IPS DF 19.7 (cell line): ENCODE measurements at places on chromosomes 7 and 10.

GRCh38 chr7:16129431-16130110 is 291.8 kb downstream of the CRPPA start:
- no peak for DNase-seq

DNA sequence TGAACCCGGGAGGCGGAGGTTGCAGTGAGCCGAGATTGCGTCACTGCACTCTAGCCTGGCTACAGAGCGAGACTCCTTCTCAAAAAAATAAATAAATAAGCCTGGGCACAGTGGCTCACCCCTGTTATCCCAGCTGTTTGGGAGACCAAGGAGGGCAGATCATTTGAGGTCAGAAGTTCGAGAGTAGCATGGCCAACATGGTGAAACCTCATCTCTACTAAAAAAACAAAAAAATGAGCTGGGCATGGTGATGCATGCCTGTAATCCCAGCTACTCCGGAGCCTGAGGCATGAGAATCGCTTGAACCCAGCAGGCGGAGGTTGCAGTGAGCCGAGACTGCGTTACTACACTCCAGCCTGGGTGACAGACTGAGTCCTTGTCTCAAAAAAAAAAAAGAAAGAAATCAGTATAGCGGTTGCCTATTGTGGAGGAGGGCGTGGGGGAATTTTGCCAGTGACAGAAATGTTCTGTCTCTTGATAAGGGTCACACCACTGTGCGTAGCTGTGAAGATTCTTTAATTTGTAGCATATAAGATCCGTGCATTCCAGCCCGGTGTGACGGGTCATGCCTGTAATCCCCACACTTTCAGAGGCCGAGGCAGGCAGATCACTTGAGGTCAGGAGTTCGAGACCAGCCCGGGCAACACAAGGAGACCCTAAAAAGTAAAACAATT is 17.9 kb upstream of the EIF3B start:
- no peak for DNase-seq

DNA sequence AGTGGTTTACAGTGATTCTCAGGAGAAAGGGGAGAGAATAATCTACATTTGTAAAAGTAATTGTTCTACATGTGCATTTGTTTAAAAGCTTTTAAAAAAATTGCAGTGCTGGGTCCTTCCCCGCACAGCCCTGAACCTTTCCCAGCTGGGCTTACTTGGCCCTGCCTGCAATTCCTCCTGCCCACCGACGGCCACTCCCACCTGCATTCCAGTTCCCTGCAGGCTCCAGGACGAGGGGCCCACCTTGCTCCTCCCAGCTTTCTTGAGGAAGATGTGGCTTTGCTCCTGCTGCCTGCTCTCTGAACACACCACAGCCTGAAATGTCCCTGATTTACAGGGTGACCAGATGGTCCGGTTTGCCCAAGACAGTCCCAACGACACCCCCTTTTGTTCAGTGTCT is 222.7 kb downstream of the PRPF18 start:
- no peak for DNase-seq

DNA sequence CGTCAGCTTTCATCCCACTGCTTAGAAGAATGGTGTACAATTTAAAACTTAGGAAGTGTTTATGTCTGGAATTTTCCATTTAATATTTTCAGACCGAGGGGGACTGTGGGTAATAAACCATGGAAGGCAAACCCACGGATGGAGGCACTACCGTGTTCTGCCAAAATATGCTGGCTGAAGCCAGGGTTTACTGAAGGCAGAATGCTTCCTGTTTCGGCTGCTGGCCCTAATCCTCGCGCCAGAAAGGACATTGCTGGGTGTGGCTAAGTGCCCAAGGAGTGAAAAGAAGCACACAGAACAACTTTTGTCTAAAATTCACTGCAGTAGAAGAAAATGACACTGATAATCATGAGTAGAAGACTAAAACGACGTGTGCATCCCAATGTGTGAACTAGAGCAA is 32.3 kb downstream of the PITRM1 start:
- DNase-seq, result no peak

DNA sequence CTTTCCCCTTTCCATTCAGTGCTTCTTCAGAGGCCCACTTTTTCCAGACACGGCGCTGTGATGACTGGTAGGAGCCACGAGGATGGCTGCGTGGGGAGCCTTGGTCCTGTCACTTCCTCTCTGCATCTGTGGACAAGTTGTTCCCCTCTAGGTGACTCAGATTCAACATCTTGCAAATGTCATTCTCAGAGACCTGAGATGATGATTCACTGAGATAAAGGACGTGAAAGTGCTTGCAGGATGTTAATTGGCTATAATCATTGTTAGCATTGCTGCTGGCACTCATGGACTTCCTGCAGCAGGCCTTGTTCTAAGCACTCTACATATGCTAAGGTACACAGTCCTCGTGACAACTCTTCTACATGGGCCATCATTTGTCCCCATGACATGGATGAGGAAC is 489.8 kb upstream of the ZMIZ1 start:
- DNase-seq, result no peak

DNA sequence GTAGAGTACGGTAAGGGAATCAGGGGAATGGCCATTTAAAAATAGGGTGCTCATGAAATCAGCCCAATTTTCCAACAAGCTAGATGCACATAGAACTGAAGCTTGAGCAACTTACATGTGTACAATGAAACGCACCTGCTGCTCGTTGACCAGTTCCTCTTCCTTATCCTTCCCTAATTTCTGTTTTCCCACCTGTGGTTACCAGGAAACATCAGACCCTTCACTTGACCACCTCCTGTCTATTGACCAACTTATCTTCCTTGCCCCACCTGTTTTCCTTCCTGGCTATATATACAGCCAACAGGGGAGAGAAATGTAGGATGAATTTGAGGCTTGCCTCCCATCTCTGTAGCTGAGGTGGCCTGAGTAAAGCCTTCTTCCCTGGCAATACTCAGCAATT is 37.8 kb upstream of the RAPGEF5 start:
- no peak for DNase-seq

GRCh38 chr7:151186640-151187408 is at the start of gene ASB10:
Gene ASB10, minus strand, starts transcription at chr7:151187250. Its CDS starts 120 bp downstream, at chr7:151187130.
- no peak for DNase-seq

DNA sequence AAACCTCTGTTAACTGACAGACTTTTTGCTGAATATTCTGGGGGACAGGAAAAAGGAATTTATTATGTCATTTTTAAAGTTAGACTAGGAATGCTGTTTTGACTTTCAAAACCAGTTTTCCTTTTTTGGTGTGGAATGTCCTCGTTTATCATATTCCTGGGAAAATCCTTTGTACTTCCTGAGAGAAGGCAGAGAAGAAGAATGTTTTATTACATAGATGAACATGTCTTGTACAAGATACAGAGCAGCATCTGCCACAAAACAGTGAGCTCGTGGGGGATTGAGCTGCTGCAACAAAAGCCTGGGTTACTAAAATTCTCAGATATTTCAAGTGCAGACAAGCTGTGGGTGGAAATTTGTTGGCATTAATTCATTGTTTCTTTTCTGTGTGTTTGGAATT is 20.2 kb downstream of the MCU start:
- DNase-seq, result no peak

GRCh38 chr7:45898222-45898621 is 9.9 kb downstream of the IGFBP1 start:
- no peak for DNase-seq

DNA sequence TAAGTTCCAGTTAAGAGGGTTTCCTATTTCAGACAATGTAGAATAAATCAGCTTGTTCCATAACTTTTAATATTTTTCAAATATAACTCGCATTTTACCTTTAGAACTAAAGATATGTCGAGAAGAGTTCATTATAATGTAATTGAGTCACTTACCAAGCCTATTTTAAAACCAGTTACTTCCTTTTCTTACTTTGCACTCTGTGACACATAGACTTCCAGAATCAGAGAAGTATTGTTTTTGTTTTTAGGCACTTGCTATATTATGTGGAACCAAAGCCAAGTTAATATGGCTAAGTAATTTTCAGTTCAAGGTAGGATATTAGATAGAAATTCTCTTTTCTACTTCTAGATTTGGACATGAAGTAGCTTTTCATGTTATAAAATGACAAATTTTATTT is 182.7 kb upstream of the PRPS1L1 start:
- DNase-seq, result no peak

DNA sequence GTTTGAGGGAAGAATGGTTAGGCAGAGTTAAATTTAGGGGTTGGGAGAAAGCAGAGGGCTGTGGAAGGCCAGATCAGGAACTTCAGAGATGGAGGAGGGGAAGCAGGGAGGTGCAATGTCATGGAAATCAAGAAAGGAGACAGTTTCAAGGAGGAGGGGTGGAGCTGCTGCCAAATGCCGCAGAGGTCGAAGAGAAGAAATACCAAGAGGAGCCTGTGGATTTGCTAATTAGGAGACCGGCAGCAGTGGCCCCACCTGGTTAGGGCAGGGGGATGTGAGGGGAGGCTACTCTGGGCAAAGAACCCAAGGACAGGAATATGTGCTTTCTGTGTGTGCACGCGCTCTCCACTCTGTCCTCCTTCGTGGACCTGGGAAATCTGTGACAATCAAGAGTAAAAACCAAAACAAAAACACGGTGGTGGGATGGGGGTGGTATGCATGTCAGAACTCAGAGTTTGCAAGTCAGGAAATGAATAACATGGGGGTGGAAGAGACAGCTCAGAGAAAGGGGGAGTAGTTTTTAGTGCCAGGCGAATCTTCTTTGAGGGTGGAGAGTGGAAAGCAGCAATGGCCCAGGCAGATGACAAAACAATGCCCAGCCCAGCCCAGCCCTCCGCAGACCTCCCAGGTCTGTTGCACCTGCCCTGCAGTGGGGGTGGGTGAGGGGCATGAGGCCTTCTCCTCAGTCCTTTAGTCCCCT is 102.9 kb upstream of the PAX2 start:
- peak; percentile 54 for DNase-seq
